ENCODE measurements at places on chromosomes 2 and 18.

DNA sequence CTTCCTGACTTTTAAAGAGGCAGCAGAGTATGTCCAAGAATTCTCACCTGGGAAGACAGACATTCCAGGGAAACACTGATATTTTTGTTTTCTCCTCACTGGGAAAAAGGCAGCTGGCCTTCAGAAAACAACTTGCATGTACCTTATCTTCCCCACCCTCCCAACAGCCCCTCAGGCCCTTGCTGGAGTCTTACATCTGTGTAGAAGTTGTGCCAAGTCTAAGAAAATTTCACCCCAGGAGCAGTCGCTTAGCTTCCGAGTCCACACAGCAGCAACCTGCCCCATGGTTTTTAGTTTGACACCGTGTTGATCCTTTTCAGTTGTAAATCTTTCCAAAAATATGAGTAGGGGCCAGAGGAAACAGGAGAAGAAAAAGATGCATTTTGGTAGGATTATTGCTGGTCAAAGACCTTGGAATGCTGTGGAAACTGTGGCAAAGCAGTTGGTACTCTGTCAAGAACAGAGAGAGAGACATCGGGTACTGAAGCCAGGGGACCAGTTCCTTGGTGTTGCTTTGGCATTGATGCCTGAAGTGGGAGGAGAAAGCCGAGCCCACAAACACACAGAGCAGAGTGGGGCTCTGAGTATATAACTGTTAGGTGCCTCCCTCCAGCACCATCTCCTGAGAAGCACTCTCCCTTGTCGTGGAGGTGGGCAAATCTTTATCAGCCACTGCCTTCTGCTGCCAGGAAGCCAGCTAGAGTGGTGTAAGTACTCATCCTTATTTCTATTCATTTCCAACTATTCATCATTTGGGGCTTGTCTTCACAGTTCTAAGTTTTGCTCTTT is at the start of gene SLC14A1:
TSS of gene SLC14A1 (plus strand) at position 615 of the 789 bp plus-strand sequence. CDS start 6,140 bp downstream, outside the sequence.
- no peak for DNase-seq

GRCh38 chr2:207477896-207478295 is 51.9 kb upstream of the CREB1 start:
- no peak for DNase-seq

- DNase-seq, result no peak
Measured at GRCh38 chr2:134299334-134299733, 45.5 kb downstream of the MGAT5 start.

- DNase-seq, result no peak
Measured at GRCh38 chr2:206379266-206379665, 64.1 kb upstream of the ADAM23 start.

DNA sequence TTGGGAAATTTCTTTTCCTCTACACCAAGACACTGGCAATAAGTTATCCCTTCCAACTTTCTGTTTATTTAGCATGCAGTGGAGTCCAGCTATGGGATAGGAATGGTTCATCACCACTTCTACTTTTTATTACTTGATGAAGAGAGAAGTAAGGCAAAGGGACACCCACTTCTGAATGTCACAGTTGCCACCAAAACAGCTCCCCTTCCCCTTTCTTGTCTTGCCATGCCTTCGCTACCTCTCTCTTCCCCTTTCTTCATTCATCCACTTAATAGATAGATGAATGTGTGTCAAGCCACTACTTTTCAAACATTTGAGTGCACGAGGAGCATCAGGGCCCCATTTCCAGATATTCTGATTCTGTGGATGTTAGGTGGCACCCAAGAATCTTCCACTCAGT is 59.6 kb downstream of the KCTD18 start:
- no peak for DNase-seq

- no peak for DNase-seq
Measured at GRCh38 chr2:108376774-108377173, 980 bp upstream of the SULT1C4 start.

GRCh38 chr18:50444539-50444938 is 69.7 kb downstream of the SKA1 start:
- DNase-seq, result no peak

DNA sequence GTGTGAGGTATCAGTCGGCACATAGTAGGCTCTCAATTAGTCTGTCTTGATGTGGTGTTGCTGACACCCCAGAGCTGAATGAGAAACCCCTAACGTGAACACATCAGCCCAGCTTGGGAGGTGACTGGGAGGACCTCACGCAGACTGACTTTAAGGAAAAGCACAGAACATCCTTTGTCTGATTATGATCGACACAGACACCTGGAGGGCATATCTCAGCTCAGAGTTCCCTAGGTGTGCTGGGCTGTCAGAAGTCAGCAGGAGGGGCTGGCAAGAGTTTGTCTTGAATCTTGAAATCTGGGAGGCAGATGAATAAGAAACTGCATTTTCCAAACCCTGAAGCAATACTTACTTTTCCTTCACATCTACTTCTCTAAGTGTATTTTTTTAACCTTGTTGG is 16.8 kb upstream of the MYCN start:
- DNase-seq, result no peak

DNA sequence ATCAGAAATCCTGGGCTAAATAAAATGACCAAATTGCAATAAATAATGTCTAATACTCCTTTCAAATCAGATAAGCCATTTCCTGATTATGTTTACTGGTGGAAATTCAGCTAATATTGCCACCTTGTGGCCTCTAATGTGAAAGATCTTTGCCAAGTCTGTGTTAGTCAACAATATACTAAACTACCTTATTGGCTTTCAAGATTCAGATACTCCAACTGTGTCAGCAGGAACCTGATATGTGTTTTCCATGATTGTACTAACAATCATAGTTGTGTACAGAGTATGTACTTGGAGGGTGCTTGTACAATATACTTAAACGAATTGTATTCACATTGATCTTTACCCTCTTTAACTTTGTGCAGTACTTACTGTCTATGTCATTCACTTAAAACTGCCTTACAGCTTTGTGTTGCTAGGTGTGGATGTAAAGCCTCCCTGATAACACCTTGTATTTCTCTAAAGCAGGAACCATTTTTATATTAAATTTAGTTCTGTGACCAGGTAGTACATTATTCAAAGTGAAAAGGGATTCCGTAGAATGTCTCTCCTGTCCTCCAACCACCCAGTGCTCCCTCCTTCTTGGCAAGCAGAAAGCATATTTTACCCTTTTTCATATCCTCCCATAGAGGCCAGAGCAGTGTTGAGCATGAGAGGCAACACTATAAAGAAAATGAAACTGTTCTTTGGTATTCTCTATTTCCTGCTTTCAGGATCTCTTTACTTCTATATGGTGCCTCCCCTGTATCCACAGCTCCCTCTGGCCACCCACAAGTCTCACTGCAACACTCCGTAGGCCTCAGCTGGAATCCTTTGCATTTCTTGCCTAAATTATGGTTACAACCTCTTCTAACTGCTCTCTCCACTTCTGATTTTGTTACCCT is 75.2 kb upstream of the C2orf15 start:
- peak; percentile 42 for DNase-seq

GRCh38 chr2:200367155-200367554 is 60.7 kb downstream of the SPATS2L start:
- DNase-seq, result no peak

DNA sequence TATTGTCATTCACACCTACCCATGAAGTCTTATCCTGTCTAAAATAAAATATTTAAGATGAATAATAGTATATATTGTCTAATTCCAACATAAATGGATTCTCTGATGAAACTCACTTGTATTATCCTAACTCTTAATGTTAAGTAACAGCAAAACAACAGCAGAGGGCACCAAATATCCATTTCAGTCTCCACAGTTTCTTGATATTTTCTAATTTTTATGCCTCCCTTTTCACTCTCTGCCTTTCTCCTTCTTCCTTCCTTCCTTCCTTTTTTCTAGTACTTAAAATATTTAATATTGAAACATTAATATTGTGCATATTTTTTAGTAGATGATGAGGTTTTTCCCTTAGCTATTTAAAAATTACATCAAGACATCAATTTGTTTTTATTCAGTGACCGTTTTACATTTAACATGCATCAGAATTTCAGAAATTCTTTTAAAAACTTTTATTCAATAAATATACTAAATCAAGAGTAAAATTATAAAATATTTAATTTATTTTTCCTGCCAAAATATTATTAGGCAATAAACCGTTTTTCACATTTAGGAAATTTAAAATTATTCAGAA is 97.6 kb downstream of the WDR7 start:
- DNase-seq, result peak; percentile 34

GRCh38 chr18:26227051-26227670 is 916 bp downstream of the TAF4B start:
- peak; percentile 4 for DNase-seq

GRCh38 chr2:148167855-148168254 is 147.0 kb downstream of the MBD5 start:
- no peak for DNase-seq

GRCh38 chr2:151053661-151053990 is 208.0 kb downstream of the RBM43 start:
- no peak for DNase-seq
